Astrocyte (in vitro differentiated cells and primary cell): ENCODE measurements at places on chromosomes 3 and 15. TPM values are rescaled to one million over a fixed set of nuclear protein-coding genes. Genes with fewer than 3 reads are reported as not detected.

GRCh38 chr3:172152874-172153273 lies 113.5 kb downstream of the FNDC3B start:
- DNase-seq: peak; percentile 80

The TM4SF1 gene
- 28.9 and 31.3 TPM in 2 replicates for total RNA-seq

The KBTBD13 gene
- total RNA-seq: not detected in 2 replicates

GRCh38 chr15:34248190-34248589 lies 23.4 kb downstream of the EMC4 start:
- DNase-seq: no peak

DNA sequence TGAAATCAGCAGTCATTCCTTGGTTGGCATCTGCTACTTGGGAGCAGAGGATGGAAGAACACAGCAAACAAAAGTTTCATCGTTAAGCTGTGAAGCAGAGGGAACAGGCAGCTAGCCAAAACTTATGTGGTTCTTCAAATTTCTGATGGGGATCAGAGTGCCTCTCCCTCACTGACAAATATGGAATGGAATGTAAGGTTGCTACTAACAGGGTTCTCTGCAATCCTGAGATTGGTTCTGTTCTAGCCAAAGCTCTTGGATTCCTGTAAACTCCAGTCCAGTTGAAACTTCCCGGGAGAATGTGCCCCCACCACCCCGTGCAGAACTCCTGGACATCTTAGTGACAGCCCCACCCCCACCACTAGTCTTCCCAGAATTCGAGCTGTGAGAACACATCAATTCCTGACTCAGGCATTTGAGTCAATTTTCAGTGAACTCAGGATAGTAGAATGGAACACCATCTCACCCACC lies 55.9 kb upstream of the PHLDB2 start:
- DNase-seq: peak; percentile 100

- no peak for DNase-seq
These were observed 150.1 kb downstream of the PLD1 start for GRCh38 chr3:171660188-171660587.
